ENCODE measurements at places on chromosomes 4 and X.

- no peaks in the 10 kb centered on the region for H3K36me3 ChIP-seq
- no peak overlapping the region for H3K4me3 ChIP-seq
- DNase-seq: no peak
- no peaks in the 10 kb centered on the region for H3K4me1 ChIP-seq
- H3K27ac ChIP-seq: no peak overlapping the region
- peaks cover 7% of the 10 kb centered on the region for H3K27me3 ChIP-seq
Observed at GRCh38 chr4:174520660-174521059, 1.6 kb downstream of the HPGD start.

DNA sequence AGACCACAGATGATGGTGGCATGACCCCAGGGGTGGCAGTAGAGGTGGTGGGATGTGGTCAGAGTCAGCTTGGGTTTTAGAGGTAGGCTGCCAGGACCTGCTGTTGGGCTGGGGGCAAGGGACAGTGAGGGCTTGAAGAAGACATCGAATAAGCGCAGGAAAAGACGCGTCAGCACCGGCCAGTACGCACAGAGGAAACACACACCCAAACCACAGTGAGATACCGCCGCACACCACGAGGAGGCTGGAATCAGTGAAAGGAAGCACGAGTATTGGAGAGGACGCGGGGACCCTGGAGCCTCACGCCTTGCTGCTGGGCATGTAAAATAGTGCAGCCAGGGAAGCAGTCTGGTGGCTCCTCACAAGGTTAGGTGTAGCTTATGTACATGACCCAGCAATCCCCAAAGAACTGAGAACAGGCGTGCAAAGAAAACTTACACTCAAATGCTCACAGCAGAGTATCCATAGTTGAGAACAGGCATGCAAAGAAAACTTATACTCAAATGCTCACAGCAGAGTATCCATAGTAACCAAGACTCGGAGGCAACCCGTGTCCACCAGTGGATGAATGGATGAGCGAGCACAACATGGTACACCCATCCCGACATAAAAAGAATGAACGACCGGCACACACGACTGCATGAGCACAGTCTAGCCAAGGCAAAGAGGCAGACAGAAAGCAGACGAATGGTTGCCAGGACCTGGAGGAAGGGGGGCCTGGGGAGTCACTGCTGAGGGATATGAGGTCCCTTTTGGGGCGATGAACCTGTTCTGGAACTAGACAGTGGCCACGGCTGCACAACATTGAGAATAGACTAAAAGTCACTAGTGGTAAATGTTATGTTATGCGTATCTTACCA is 13.3 kb downstream of the PDZD4 start:
- no peaks in the 10 kb centered on the region for H3K4me1 ChIP-seq
- H3K4me3 ChIP-seq: no peak overlapping the region

DNA sequence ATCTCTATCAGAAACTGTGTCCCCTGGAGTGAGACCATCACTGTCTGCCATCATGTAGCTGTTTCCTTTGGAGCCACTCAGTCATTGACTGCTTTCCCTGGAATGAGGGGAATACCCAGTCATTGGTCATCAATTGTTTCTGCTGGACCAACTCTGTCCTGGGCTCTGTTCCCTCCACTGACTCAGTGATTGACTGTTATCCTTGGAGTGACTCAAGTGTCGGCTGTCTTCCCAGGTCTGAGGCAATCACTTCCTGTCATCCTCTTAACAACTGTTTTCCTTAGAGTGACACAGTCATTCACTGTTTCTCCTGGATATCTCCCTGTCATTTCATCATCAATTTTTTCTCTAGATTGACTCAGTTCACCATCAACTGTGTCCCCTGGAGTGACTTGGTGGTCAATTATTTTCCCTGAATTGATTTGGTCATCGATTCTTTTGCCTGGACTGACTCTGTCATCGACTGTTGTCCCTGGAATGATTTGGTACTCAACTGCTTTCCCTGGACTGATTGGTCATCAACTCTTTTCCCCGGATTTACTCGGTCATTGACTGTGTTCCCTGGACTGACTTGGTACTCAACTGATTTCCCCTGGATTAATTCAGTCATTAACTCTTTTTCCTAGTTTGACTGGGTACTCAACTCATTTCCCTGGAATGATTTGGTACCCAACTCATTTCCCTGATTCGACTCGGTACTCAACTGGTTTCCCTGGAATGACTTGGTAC is 327.9 kb upstream of the VCX start:
- no peak overlapping the region for H3K27ac ChIP-seq
- no peak for DNase-seq
- no peaks in the 10 kb centered on the region for H3K27me3 ChIP-seq
- no peak overlapping the region for H3K4me3 ChIP-seq

DNA sequence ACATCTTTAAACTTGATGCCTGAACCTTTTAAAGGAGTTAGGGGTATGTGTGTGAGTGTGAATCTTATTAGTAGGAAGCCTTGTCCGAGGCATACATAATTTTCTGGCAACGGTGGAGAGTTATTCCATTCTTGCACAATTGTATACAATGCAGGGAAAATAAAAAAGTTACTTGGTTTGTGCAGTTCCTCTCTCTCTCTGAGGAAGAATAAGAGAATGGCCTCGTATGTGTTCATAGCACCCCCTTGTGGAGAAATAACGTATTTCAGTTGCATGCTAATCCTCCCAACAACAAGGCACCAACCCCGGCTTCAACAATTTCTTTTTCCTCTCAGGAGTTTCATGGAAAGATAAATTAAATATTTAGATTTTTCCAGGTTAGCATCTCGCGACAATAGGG is 33.7 kb upstream of the FGF13 start:
- DNase-seq: peak; percentile 64
- H3K4me3 ChIP-seq: no peak overlapping the region
- H3K36me3 ChIP-seq: no peaks in the 10 kb centered on the region
- H3K27ac ChIP-seq: no peak overlapping the region
- H3K4me1 ChIP-seq: no peaks in the 10 kb centered on the region

- H3K36me3 ChIP-seq: no peaks in the 10 kb centered on the region
- no peak overlapping the region for H3K4me3 ChIP-seq
- H3K27ac ChIP-seq: no peak overlapping the region
- no peaks in the 10 kb centered on the region for H3K4me1 ChIP-seq
Observed at GRCh38 chrX:16931855-16932575, 14.4 kb upstream of the REPS2 start.

DNA sequence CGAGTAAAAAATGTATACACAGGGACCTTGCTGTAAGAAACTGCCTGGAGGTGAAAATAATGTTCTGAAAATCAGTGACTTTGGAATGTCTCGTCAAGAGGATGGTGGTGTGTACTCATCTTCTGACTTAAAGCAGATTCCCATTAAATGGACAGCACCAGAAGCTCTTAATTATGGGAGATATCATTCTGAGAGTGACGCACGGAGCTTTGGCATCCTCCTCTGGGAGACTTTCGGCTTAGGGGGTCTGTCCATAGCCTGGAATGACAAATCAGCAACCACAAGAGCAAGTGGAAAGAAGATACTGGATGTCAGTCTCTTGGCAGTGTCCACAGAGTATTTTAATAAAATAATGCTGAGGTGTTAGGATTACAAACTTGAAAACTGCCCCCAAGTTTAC is 129.4 kb downstream of the THOC2 start:
- no peaks in the 10 kb centered on the region for H3K27me3 ChIP-seq
- no peaks in the 10 kb centered on the region for H3K4me1 ChIP-seq
- no peak overlapping the region for H3K27ac ChIP-seq
- no peak for DNase-seq
- H3K36me3 ChIP-seq: no peaks in the 10 kb centered on the region

DNA sequence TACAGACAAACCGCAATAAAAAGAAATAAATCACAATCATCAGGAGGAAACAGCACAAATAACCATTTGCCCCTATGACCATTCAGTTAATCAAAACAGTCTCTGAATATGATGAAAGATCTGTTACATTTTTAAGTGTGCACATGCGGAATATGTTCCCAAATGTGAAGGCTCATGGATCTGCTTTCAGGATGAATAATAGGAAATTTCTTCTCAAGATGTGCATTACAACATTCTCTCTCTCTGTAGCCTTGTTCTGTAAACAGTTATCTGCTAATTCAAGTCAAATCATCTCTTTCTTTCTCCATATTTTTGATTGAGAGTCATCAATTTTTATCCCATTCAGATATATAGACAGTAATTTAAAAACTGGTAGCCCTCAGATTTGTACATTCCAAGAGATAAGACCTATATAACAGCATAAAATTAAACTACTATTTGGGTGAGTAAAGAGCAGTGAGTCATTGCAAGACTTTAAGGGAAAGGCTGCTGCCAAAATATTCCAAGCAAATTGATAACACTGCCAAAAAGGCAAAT is 433.9 kb upstream of the ATOH1 start:
- no peak overlapping the region for H3K27ac ChIP-seq
- H3K36me3 ChIP-seq: no peaks in the 10 kb centered on the region
- H3K4me3 ChIP-seq: no peak overlapping the region
- no peaks in the 10 kb centered on the region for H3K27me3 ChIP-seq

DNA sequence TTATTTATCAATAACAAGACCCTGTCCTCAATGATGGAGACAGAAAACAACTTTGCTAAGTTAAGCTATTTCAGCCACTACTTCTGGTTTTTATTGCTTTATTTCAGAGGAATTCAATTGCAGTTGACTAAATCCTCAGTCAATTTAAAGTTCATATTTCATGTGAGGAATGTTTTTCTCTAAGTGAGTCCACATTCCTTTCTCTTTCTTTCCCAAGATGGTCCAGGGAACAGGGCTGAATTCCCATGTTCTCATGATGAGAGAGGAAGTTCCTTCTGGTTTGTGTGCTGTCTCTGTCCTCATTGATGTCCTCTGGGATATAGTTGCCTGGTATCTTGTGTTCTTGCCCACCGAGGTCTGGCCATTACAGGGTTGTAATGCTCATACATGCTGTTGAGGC is 117.2 kb downstream of the SLIT2 start:
- no peak overlapping the region for H3K27ac ChIP-seq
- peaks cover 12% of the 10 kb centered on the region for H3K4me1 ChIP-seq
- H3K27me3 ChIP-seq: no peaks in the 10 kb centered on the region
- H3K36me3 ChIP-seq: no peaks in the 10 kb centered on the region
- DNase-seq: peak; percentile 49

GRCh38 chr4:138673053-138673452 is 342.5 kb upstream of the NOCT start:
- DNase-seq: peak; percentile 30
- H3K4me3 ChIP-seq: no peak overlapping the region
- H3K27ac ChIP-seq: no peak overlapping the region
- no peaks in the 10 kb centered on the region for H3K36me3 ChIP-seq

DNA sequence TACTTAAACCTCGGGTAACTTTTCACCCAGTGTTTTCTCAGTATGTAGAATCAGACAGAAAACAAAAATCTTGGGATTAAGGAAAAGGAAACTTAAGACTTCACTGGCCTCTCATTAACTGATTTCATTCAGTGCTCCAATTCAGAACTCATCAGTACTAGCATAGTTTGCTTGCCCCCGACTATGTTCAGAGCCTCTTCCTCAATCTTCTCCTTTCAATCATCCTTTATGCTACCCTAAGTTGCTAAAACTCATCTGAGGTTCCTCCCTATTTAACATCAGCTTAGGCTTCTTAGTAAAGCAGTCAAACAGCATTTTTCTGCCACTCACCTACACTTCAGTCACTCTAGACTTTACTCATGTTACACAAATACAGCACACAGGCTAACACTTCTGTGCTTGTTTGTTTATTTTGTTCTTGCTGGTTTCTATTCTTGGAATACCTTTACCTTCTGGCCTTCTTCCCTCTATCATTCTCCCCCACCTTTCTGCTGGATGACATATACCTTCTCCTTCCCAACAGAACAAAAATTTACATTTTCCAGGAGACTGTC is 163.0 kb upstream of the TLL1 start:
- H3K4me1 ChIP-seq: no peaks in the 10 kb centered on the region
- DNase-seq: no peak
- H3K4me3 ChIP-seq: no peak overlapping the region
- no peaks in the 10 kb centered on the region for H3K36me3 ChIP-seq
- H3K27ac ChIP-seq: no peak overlapping the region

GRCh38 chr4:82525307-82525911 is 36.4 kb downstream of the TMEM150C start:
- H3K4me1 ChIP-seq: no peaks in the 10 kb centered on the region
- no peak for DNase-seq
- no peaks in the 10 kb centered on the region for H3K36me3 ChIP-seq
- H3K27me3 ChIP-seq: peaks cover 2% of the 10 kb centered on the region
- H3K27ac ChIP-seq: no peak overlapping the region

DNA sequence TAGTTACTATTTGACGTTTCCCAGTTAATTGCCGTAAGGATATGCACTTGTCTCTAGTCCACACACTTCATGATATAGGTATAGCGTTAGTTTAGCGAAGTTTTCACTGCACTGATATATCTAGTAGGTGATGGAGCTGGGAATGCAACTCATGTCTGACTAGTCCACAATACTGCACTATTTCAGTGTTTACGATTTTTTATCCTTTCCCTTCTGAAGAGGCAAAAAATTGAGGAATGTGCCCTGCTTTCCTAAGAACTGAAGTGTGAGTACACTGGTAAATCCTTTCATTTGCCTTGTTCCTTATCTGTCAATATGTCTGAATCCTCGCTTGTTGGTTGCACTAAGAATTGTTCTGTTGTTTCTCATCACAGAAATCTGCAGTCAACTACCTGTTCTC is 1.0 kb downstream of the RPL36A start:
- no peak for DNase-seq
- H3K4me3 ChIP-seq: peak overlapping the region; percentile 95
- no peaks in the 10 kb centered on the region for H3K4me1 ChIP-seq
- H3K27ac ChIP-seq: peak overlapping the region; percentile 75

DNA sequence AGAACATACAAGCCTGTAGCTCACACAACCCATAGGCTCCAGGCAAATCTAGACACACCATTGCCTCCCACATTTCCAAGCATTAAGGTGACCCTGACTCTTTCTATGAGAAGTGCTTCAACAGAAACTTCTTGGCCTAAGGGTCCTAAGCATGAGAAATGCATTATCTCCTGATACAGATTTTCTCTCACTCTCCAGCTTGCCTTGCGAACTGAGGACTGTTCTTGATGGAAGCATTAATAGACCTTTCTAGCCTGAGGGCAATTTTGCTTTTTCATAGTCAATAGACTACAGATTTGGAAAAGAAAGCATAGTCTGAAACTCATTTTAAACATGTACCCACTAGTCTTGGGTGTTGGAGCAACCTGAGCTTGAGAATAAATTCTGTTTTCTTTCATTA is 1801.3 kb upstream of the PCDH7 start:
- DNase-seq: no peak
- no peaks in the 10 kb centered on the region for H3K4me1 ChIP-seq
- H3K36me3 ChIP-seq: no peaks in the 10 kb centered on the region
- H3K27ac ChIP-seq: no peak overlapping the region

GRCh38 chrX:129642641-129643040 is 12.1 kb downstream of the APLN start:
- H3K4me1 ChIP-seq: peaks cover 2% of the 10 kb centered on the region
- DNase-seq: peak; percentile 31
- H3K4me3 ChIP-seq: no peak overlapping the region
- H3K27ac ChIP-seq: no peak overlapping the region

- H3K27ac ChIP-seq: no peak overlapping the region
- no peak overlapping the region for H3K4me3 ChIP-seq
- no peak for DNase-seq
- H3K27me3 ChIP-seq: peaks cover 2% of the 10 kb centered on the region
Observed at GRCh38 chrX:145816601-145817315, 871 bp upstream of the SLITRK2 start.
